Forelimb muscle (tissue), 1 donor: ENCODE measurements at places on chromosomes 16 and 17.

- no peak for DNase-seq
Observed at GRCh38 chr16:74623839-74624235, 16.9 kb upstream of the GLG1 start.

- no peak for DNase-seq
Observed at GRCh38 chr16:10817963-10818941, at the start of gene TVP23A. TVP23A (minus strand) TSS chr16:10818794; CDS start chr16:10818493, 301 bp downstream.

- DNase-seq = no peak
Observed at GRCh38 chr16:1870365-1871082, 1.4 kb downstream of the MEIOB start.

- DNase-seq = no peak
Observed at GRCh38 chr16:24049113-24049512, 207.0 kb upstream of the CACNG3 start.

- no peak for DNase-seq
Observed at GRCh38 chr17:35477248-35477647, 28.7 kb upstream of the SLFN13 start.

DNA sequence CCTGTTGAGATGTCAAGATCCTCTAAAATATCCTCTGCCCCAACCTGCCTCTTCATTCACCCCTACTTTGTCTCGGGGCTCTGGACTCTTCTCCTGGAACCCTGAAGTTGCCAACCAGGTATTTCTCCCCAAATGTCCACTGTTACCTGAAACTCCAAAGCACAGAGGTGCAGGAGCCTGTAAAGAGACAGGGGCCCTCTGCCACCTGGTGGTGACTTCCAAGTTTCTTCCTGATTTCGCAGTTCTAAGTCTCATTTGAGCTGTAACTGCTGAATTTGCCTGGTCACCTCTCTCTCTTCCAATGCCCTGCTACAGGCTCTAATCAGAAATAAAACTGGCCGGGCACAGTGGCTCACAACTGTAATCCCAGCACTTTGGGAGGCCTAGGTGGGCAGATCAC is 77.1 kb upstream of the RCVRN start:
- no peak for DNase-seq

DNA sequence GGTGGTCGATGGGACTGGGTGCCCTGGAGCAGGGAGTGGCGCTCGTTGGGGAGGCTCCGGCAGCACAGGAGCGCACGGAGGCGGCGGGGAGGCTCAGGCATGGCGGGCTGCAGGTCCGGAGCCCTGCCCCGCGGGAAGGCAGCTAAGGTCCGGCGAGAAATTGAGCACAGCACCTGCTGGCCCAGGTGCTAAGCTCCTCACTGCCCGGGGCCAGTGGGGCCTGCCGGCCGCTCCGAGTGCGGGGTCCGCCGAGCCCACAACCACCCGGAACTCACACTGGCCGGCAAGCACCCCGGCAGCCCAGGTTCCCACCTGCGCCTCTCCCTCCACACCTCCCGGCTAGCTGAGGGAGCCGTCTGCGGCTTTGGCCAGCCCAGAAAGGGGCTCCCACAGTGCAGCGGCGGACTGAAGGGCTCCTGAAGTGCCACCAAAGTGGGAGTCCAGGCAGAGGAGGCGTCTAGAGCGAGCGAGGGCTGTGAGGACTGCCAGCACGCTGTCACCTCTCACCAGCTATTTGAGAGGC is 88.8 kb upstream of the EEF2KMT start:
- no peak for DNase-seq

GRCh38 chr17:74465378-74466110 is 890 bp upstream of the CD300A start:
- no peak for DNase-seq
